ENCODE measurements at places on chromosomes 6 and 20.

DNA sequence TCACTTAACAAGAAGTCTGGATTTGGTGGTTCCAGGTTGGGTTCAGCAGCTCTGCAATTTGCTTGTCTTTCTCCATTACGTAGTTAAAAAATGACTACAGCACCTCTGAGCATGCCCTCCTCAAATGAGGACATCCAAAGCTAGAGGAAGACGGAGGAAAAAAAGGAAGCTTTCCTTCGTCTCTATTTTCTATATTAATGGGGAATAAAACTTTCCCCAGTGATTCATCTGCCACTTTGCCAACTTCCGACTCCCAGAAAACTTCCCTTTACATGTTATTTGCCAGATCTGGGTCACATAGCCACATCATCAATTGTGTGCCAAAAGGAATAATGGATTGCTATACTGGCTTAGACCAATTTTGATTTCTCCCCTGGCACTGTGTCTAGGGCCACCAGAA is 69.5 kb downstream of the ZFAND3 start:
- no peak for DNase-seq

DNA sequence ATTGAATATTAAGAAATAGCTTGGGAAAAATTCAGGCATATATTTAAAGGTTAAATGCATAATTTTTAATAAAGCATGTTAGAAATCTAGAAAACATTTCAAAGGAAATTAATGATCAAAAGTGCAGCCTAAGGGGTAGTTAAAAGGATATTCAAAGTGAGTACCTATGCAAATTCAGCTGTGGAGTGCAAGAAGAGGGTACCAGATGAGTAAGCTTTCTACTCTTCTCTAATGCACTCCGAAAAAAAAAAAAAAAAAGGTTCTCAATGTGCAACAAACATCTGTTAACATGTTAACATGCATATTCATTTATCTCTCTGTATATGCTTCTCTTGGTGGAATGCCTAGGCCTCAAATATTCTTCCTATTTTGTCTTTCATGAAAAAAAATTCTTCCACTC is 32.0 kb upstream of the KATNA1 start:
- no peak for DNase-seq

GRCh38 chr20:63366390-63367365 is 5.5 kb upstream of the CHRNA4 start:
- DNase-seq: no peak

GRCh38 chr20:16664020-16664419 is 65.8 kb upstream of the SNRPB2 start:
- DNase-seq: no peak

- peak; percentile 46 for DNase-seq
Measured at GRCh38 chr20:18543932-18544331, 23.3 kb upstream of the SMIM26 start.

DNA sequence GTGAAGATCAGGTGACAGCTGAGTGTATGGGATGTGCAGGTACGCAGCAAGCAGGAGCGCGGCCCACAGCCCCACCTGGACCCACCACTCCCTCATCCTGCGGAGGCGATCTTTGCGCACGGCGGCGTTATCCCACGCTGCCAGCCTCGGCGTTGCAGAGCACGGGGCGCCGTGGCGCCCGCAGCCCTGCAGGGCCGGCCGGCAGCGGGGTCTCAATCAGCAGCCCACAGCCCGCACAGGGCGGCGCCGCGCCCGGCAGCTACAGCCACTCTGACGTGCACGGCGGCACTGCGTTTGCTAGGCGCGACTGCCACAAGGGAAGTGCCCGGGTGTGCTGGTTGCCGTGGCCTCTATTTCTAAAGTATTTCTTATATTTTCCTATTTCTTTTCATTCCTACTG is 46.9 kb downstream of the LAMA2 start:
- no peak for DNase-seq

GRCh38 chr20:1892119-1892385 is 3.2 kb upstream of the SIRPA start:
- DNase-seq: no peak

DNA sequence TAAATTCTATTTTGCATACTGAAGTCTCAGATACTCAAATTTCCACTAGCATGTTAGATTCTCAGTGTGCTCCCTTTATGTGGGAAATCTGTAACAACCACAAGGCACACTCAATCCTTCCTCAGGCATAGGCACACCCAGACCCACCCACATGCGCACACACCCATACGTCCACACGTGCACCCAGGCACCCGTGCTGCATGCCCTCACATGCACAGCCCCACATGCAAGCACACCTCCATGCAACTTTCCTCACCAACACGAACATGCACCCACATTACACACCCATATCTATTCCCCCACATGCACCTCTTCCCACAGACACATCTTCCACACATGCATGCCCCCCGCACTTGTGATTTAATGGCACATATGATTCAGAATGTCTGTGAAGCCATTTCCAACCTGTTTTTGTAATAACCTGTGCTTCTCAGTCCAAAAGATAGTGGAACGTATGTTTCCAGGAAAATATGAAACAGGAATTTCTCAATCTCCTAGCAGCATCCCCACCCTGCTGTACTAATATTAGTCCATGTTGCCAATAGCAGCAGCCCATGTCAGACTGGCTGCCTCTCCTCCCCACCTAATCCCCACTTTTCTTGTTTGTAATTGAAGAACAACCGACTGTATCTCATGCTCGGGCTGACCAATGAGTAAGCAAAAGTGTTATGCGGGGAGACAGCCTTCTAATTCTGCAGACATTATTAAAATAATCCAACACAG is 11.3 kb upstream of the CYP24A1 start:
- no peak for DNase-seq

- no peak for DNase-seq
Measured at GRCh38 chr6:16689788-16690607, 71.3 kb downstream of the ATXN1 start.

GRCh38 chr20:48354320-48354876 is 473.4 kb downstream of the PREX1 start:
- no peak for DNase-seq

GRCh38 chr6:122426597-122426996 is 27.1 kb downstream of the HSF2 start:
- no peak for DNase-seq

DNA sequence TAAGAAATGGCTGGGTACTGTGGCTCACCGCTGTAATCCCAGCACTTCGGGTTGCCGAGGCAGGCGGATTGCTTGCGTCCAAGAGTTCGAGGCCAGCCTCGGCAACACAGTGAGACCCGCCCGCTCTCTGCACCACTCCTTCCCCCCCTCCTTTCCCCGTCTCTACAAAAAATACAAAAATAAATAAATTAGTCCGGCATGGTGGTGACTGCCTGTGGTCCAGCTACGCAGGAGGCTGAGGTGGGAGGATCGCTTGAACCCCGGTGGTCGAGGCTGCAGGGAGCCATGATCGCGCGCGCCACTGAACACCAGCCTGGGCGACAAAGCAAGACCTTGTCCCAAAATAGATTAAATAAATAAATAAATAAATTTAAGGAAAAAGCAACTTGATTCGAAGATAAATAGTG is 448 bp upstream of the RNF114 start:
- DNase-seq: no peak

GRCh38 chr6:51855310-51856082 is 231.9 kb downstream of the PKHD1 start:
- no peak for DNase-seq

GRCh38 chr20:23537030-23537429 is 31.3 kb downstream of the CST9L start:
- no peak for DNase-seq

DNA sequence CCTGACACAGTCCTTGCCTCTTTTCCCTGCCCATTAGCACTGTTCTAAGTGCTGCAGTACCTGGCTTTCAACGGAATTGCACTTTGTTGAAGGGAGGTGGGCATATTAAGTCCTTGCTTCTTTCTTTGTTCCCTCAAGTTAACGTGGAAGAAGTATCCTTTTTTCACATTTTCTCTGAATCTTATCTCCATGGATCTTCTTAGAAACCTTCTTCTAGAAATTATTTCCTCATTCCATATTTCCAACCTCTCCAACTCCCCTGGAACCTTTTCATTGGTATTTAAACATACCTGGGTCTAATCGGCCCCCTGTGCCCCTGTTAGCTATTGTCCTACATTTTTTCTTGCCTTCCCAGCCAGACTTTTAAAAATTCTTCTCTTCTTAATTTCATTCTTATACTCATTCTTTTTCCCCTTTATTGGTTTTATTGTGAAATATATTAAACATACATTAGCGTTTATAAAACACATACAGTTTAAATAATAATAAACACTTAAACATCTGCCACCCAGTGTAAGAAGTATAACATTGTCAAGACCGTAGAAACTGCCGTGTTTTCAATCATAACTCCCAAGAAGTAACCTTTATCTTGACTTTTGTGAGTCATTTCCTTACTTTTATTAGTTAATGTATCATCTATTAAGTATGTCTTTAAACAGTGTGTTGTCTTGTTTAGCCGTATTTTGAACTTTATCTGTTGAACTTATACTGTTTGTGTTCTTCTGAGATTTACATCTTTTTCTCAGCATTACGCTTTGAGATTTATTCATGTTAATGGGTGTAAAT is 118.2 kb downstream of the CDKAL1 start:
- DNase-seq: no peak

GRCh38 chr6:142885182-142885867 is 59.7 kb downstream of the HIVEP2 start:
- DNase-seq: no peak

GRCh38 chr6:165519316-165519715 is 143.7 kb downstream of the PDE10A start:
- DNase-seq: no peak

- no peak for DNase-seq
Measured at GRCh38 chr6:114033606-114034005, 62.7 kb upstream of the HDAC2 start.

DNA sequence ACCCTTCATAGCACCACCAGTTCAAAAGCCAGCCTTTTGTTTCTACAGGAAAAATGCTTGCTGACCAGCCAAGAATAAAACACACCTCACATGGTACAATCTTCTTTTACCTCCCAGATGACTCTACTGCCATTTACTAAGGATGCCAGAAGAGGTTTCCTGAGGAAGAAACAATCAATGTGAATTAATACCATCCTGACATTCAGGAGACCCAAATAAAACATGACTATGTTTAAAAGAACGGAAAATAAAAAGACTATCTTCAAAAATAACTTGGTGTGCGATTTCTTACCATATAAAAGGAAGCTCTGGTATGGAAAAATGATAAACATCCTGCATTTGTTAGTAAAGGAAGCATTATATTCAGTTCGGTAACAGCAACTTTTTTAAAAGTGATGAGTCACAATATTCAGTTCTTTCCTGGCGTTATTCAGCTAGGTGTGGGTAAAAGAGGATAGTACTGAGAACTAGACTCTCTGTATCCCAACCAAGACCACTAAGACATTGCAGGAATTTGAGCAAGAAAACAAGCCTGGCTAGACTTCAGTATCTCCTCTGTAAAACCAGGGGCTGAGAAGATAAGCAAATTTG is 16.3 kb downstream of the COL21A1 start:
- no peak for DNase-seq

DNA sequence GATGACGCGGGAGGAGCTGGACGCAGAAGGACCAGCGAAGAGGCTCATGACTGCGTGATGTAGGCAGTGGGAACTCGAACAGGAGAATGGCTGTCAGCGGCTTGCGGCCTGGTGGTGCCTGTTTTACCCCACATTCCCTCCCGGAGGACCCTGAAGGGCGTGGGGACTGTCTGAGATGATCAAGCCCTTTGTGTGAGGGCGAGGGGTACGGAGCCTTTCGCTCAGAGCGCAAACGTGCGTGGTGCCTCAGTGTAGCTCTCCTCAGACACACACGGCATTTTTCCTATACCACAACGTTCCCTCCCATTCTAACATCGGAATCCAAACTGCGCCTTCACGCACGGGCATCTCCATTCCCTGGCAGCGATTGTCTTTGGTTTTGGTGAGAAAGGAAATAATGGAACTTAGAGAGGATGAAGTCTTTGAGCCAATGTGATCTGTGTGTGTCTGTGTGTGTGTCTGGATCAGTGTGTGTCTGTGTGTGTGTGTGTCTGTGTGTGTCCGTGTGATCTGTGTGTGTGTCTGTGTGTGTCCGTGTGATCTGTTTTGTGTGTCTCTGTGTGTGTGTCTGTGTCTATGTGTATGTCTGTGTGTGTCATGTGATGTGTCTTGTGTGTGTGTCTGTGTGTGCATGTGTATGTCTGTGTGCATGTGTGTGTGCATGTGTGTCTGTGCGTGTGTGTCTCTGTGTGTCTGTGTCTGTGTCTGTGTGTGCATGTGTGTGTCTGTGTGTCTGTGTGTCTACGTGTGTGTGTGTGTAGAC is 5.3 kb downstream of the PTK6 start:
- DNase-seq: no peak

GRCh38 chr6:9197726-9198125 is 762.4 kb upstream of the SLC35B3 start:
- no peak for DNase-seq

- DNase-seq: no peak
Measured at GRCh38 chr20:55597526-55597925, 407.8 kb downstream of the CBLN4 start.

DNA sequence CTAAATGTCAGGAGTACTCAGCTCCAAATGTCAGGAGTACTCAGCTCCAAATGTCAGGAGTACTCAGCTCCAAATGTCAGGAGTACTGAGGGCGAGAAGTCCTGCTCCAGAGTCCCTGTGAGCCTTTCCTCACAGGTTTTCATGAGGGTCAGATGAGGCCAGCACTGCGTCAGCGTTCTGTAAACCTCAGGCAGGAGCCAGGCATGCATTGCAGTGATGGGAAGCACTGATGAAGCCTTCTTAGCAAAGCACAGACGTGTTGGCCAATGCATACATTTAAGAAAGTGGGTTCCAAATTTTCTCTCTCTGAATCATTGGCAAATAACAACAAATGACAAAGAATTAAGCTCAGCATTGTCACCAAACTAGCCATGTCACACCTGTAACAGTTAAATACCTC is 254.9 kb downstream of the ZNF217 start:
- no peak for DNase-seq

DNA sequence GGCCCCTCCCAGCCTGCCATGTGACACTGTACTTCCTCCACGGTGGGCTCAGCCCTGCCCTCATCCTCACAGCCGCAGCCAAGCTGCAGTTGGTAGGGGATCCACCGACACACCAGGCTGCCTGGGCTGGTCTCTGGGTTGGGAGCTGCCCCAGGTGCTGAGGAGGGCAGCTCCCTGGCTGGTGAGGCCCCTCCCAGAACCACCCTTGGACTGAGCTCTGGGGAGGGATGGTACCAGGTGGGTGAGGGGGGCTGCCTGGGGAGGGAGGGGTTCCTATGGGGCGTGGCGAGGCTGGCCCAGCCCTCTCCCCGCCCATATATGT is 185 bp upstream of the TNFRSF6B start:
- peak; percentile 40 for DNase-seq

- no peak for DNase-seq
Measured at GRCh38 chr6:156695742-156696141, 81.4 kb upstream of the ARID1B start.

GRCh38 chr6:53494076-53494475 is 50.8 kb downstream of the GCLC start:
- DNase-seq: no peak

GRCh38 chr6:6816716-6817115 is 228.2 kb downstream of the LY86 start:
- no peak for DNase-seq
